ENCODE measurements at places on chromosomes 3 and 15.

- no peak for DNase-seq
Measured at GRCh38 chr15:71397377-71397776, 282.1 kb downstream of the THSD4 start.

- no peak for DNase-seq
Measured at GRCh38 chr3:191303596-191303995, 25.6 kb upstream of the CCDC50 start.

- DNase-seq, result no peak
Measured at GRCh38 chr3:195307711-195308110, 36.8 kb upstream of the XXYLT1 start.

DNA sequence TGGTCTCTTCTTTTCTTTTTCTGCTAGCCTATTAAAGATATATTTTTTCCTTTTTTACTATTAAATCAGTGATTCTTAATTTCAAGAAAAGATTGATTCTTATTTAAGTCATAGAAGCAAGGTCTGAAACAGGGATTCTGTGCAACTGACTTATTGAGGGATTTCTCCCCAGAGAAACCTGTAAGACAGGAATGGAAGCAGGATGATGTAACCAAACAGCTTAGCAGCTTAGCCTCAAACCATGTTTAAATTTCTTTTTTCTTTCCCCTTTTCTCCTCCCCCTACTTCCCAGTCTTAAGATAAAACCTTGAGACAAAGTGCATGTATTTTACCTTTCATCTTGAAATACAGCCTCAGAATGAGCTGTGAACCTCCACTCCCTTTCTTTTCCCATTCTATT is 322.8 kb downstream of the NEK10 start:
- no peak for DNase-seq

DNA sequence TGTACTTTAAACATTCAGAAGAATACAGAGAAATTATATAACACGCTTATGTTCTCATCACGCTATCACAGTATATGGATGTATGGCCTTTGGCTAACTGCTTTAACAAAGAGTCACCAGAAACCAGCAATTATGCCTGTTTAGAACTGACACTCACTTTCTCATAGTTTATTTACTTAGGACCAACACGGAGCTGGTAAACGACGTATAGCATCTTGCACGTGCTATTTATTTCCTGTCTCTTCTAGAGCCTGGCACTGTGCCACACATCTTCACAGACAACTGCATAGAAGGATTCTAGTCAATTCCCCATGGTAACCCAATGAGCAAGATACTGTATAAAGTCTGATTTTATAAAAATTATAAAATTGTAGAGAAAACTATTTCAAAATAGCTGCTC is 43.6 kb downstream of the TBC1D2B start:
- no peak for DNase-seq

Data from progenitor cell of endocrine pancreas (in vitro differentiated cells).